ENCODE measurements at places on chromosomes 13 and 19. TPM values are rescaled to one million over a fixed set of nuclear protein-coding genes. Genes with fewer than 3 reads are reported as not detected.

- no peak for DNase-seq
- H3K27ac ChIP-seq: no peak overlapping the region
- H3K27me3 ChIP-seq: no peaks in the 10 kb centered on the region
- H3K4me3 ChIP-seq: no peak overlapping the region
- H3K36me3 ChIP-seq: no peaks in the 10 kb centered on the region
Observed at GRCh38 chr13:34578471-34578870, 363.6 kb upstream of the NBEA start.

GRCh38 chr19:10929402-10929794 lies 787 bp downstream of the TIMM29 start:
- DNase-seq: no peak
- H3K4me1 ChIP-seq: peaks cover 16% of the 10 kb centered on the region
- H3K27me3 ChIP-seq: no peaks in the 10 kb centered on the region
- H3K27ac ChIP-seq: peak overlapping the region; percentile 86
- peak overlapping the region; percentile 54 for H3K4me3 ChIP-seq
- no peaks in the 10 kb centered on the region for H3K36me3 ChIP-seq

The ONECUT3 gene
- 0.28 TPM for total RNA-seq

The PDE4C gene
- total RNA-seq: 8.3 TPM
